ENCODE measurements at places on chromosomes 2 and 18.

- peak; percentile 28 for DNase-seq
These were observed 75.5 kb downstream of the DTNB start for GRCh38 chr2:25597881-25598280.

DNA sequence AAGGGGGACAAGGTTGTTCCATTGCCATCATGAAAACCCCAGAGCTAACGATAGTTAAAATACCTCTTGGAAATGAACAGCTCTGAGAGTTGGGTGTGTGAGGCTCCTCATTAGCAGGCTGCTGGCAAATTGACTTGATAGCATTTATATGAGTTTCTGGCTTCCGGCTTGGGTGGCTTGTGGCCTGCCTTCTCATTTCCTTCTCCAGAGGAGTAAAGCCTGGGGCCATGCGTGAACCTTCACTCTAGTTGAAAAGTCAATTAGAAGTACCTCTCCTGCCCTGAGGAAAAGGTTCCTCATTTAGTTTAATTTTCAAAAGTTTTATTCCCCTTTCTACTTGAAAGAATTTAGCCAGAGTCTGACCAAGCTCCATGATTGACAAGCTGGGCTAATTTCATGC, 67.1 kb downstream of the MGAT5 start:
- DNase-seq: no peak

GRCh38 chr2:109374548-109375130, 239.1 kb downstream of the SEPTIN10 start:
- no peak for DNase-seq

DNA sequence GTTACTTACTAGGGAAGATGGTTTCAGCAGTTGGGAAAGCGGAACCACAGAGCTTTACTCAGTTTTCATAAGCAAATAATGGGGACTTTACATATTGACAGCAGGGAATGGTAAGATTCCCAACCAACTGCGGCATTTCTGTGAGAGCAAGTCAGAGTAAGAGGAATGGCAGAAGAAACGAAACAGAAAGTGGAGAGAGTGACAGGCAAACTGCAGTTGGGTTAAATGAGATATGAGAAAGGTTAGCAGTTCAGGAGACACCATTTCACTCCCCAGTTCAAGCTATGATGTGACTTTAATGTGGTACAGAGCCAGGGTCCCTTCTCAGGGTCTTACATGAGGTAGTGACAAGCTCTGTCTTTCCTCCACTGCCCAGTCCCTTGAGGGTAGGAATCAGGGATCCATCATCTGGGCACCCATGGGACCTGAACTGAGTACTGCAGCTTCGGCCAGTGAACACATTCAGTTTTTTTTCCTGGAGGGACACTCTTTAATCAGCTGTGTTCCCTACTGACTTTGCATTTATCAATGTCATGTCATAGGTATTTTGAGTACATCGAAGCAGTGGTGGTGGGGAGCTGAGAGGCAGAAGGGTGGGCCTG, 33.0 kb upstream of the GREB1 start:
- DNase-seq: no peak

DNA sequence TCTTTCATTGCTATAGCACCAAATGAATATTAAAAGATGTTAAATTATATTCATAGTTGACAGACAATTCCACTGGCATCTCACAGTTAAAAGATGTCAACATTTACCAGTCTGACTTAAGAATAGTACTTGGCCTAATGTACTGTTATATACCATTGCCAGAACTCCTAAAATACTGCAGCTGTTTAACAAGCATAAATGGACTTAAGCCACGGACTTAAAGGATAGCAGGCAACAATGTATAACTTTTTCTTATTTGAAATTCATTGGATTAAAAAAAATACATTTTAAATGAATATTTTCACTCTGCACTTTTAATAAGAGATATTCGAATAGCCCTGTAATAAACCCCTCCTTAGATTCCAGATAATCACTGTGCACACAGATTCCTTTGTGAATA, 3.8 kb downstream of the TCF4 start:
- no peak for DNase-seq

DNA sequence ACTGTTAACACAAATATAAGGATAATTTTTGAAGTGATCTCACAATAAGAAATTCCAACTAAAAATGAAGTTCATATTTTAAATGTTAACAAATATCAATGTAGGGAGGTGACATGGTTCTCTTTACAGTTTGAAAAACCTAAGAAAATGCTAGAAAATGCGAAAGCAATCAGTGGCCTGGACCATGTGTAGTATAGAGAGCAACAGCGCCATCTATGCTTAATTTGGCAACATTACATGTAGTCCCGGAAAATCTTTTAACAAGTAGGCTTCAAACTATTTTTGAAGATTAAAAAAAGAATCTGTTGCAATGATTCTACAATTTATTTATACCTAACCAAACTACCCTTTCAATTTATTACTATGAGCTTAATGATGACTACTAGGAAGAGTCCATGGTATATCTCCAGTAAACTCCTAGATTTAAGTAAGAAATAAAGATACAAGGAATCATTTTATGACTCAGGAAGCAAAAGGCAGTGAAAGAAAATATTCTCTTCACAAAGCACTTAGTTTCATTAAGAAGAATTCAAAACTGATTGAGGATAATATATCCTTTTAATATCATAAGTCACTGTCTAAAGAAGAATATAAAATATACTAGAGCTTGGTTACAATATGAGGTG, 33.3 kb downstream of the NDUFA10 start:
- DNase-seq: peak; percentile 73

- DNase-seq: no peak
These were observed 93.3 kb upstream of the CELF4 start for GRCh38 chr18:37658894-37659293.

DNA sequence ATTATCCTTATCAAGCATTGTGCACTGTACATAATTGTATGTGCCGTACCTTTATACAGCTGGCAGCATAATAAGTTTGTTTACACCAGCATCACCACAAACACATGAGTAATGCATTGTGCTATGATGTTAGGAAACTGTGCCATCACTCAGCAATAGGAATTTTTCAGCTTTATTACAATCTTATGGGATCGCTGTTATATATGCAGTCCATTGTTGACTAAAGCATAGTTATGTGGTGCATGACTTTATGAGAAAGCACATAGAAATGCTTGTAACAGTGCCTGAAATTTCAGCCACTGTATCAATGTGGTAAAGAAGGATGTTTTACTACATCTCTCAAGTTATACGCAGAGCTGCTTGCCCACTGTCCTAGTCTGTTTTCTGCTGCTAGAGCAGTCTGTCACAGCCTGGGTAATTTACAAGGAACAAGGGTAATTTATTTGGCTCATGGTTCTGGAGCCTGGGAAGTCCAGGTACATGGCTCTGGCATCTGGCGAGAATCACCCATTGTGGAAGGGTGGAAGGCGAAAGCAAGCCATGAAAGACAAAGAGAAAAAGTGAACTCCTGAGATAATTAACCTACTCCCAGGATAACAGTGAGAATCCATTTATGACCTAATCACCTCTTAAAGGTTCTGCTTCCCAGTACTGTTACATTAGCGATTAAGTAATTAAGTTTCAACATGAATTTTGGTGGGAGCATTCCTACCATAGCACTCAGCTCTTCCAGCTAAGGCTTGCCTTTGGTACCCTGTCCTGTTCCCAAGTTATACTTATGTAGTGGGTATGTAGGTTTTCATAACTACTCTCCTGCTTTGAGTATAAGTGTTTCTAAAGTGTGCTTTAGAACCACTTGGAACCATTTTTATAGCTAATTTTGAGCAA, 4.6 kb downstream of the MAP3K20 start:
- DNase-seq: no peak

GRCh38 chr2:219142329-219142728, 18.3 kb downstream of the NHEJ1 start:
- no peak for DNase-seq

GRCh38 chr2:10310309-10310888, 7.7 kb downstream of the HPCAL1 start:
- DNase-seq: no peak

GRCh38 chr2:100412881-100413321, 4.6 kb downstream of the CHST10 start:
- no peak for DNase-seq

- DNase-seq: peak; percentile 1
These were observed at the start of gene ST6GAL2 for GRCh38 chr2:106885971-106886915. Gene ST6GAL2 (minus strand): TSS chr2:106886167. CDS start chr2:106843977, 42,190 bp downstream.

GRCh38 chr2:179518830-179519229, 254.2 kb upstream of the SESTD1 start:
- DNase-seq: no peak

- DNase-seq: no peak
These were observed 218.8 kb downstream of the BCL11A start for GRCh38 chr2:60334610-60335009.

- DNase-seq: no peak
These were observed 36.4 kb downstream of the KCNF1 start for GRCh38 chr2:10948188-10948564.

DNA sequence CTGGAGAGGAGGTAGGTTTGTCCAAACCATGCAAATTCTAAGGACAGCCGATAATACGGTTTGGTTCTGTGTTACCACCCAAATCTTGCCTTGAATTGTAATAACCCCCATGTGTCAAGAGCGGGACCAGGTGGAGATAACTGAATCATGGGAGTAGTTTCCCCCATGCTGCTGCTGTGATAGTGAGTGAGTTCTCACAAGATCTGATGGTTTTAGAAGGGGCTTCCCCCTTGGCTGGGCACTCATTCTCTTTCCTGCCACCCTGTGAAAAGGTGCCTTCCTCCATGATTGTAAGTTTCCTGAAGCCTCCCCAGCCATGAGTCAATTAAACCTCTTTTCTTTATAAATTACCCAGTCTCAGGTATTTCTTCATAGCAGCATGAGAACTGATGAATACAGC, 295.2 kb downstream of the NBAS start:
- no peak for DNase-seq

DNA sequence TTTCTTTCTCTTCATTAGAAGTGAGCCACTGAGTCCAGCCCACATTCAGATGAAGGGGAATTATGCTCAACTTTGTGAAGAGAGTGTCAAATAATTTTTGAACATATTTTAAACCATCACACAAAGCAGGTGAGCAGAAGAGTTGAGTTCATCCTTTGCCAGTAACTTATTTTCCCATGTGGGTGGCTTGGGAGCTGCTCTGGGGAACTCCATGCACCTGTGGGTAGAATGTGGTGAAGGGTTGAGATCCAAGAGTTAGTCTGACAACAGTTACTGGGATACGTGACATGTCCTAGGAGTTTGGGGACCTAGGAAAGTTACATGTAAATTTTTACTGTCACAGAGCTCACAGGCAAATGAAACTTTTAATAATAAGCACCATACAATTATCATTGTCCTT, 21.6 kb downstream of the MAPK4 start:
- no peak for DNase-seq

DNA sequence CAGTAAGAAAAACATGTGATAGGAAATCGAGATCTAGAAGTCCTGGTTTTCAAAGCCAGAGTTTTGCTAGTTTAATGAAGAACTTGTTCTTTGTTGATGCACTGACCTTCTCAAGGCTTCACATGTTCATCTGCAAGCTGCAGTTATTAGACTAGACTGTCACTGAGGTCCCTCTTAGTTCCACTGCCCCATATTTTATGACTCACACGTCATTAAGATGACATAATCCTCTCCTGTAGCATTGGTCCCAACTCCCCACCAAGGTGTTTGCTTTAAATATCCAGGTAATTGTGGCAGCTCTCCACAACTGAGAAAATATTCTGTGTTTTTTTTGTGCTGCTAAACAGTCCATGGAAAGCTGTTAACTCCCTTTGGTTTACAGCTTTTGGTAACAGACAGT, 149.7 kb downstream of the MREG start:
- no peak for DNase-seq

DNA sequence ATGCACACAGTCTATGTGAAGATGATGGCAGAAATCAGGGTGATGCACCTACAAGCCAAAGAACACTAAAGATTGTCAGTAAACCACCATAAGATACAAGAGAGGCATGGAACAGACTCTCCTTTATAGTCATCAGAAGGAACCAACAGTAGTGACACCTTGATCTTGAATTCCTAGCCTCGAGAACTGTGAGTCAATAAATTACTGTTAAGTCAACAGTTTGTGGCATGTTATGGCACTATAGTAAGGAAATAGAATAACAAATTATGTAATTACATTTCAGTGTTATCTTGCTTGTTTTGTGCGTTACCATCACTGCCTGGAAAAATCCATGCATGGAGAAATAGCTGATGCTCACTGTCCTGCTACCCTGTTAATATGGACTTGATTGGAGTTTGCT, 110.2 kb upstream of the LRP1B start:
- DNase-seq: no peak

- DNase-seq: no peak
These were observed 32.3 kb upstream of the CTDP1 start for GRCh38 chr18:79647307-79647706.

DNA sequence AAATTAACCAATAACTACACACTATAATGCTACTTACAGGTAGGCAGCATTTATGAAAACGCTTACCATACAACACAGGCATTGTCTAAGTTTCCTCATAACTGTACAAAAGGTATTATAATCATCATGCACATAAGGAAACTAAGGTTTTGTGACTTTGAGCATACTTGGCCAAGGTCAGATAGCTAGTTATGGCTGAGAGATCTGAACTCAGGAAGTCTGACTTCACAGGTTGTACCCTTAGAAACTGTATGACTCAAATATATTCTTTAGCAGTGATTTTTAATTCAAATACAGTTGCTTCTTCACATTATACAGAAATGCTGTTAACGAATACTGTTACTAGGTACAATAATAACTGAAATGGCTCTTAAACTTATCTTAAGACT, 89.3 kb downstream of the TRIP12 start:
- peak; percentile 54 for DNase-seq

DNA sequence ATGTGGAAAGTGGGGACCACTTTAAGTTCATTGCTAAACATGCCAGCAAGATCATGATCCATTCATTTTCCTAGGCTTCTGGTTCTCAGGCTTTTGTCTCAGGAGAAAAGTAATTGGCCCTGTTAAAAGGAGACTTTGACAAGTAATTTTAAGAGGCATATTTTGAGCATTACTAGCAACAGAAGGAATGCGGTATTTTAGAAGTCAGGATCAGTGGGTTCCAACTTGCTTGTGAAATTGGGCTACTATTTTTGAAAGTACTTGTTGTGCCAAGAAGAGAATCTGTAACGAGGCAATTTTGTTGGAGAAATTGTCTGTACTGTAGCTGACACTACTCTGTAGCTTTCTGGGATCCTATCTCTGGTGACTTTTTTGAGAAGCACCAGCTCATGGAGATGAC, 59.4 kb downstream of the CERS6 start:
- no peak for DNase-seq

GRCh38 chr2:174492963-174493431, 6.2 kb upstream of the GPR155 start:
- peak; percentile 59 for DNase-seq

- no peak for DNase-seq
These were observed 181.9 kb upstream of the NRXN1 start for GRCh38 chr2:51213826-51214225.

- no peak for DNase-seq
These were observed 79.9 kb downstream of the CTAGE1 start for GRCh38 chr18:22337833-22338232.

DNA sequence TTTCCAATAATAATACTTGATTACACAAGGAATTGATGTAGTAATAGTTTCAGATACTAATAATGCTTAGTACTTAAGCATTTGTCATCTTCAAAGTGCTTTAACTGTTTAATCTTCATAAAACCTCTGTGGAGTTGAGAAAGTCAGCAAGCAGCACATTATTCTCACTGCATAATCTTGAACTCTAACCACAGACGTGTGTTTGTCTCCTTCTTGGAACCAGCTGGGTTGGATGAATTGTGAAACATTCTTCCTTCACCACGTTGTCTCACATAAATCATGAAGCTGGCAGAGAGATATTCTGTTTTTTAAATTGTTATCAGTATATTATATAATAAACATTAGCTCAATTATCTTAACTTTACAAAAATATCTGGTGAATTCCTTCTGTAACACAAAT, 55.1 kb upstream of the LDAH start:
- no peak for DNase-seq

All from CD4-positive, CD25-positive, alpha-beta regulatory T cell (primary cell).